ENCODE measurements at places on chromosomes 4 and X.
A peak's percentile ranks its signal among the peaks of the same experiment; 100 is the strongest.

DNA sequence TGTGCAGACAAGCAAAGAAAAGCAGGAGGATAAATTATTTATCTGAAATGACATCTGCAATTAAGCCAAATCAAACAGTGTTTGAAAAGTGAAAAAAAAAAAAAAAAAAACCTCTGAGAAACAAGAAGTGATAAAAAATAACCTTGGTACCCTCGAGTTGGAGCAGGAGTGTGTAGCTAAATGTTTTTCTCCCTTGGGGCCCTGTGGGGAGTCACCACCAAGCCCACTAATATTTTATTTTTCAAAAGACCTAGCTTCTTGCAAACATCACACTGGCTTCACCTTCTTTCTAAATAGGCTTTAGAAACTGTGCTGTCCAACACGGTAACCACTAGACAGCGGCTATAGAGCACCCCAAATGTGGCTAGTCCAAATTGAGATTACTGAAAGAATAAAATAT is 47.7 kb downstream of the SNX25 start:
- no peak for DNase-seq

DNA sequence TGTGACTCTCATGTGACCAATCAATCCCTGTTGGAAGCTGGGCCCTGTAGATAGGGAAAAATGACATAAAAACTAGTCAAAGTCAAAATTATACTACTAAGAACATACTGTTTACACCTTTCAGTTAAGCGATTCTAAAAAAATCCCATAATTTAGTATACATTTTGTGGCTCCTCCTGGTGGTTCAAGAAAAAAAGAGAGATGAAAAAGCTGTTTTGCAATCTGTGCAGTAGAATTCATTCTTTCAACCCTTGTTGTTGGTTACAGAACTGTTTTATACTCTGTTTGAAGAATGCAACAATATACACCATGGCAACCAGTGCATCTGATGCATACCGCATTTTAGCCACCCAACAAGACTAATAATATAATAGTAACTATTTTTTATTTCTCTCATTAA is 66.8 kb upstream of the ANK2 start:
- no peak for DNase-seq

- DNase-seq: no peak
Observed at GRCh38 chr4:36051634-36052033, 192.7 kb downstream of the ARAP2 start.

DNA sequence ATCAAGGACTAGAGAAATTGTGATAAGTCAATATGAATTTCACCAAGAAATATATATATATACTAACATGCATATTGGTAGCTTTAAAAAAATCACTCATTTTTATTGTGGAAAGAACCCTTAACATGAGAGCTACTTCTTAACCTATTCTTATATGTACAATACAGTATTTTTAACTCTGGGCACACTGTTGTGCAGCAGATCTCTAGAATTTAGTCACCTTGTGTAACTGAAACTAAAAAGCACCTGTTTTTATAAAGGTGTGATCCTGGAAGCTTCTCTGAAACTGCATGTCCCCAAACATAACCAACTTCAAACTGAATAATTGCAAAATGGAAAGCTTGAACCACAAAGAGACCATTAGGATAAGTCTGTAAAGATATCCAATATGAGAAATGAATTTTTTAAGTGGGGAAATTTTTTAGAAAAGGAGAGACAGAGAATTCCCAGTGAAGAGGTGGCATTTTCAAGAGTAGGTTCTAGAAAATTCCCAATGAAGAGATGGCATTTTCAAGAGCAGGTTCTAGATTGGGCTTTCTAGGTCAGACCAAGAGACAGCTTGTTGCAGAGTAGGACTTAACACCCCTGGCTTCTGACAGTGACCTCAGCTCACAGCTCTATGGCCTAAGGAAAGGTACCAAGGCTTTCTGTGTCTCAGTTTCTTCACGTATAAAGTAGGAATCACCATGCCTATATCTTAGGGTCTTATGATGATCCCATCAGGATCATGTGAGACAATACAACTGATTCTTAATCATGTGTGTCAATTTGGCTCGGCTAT is 22.0 kb upstream of the PPARGC1A start:
- DNase-seq: no peak

DNA sequence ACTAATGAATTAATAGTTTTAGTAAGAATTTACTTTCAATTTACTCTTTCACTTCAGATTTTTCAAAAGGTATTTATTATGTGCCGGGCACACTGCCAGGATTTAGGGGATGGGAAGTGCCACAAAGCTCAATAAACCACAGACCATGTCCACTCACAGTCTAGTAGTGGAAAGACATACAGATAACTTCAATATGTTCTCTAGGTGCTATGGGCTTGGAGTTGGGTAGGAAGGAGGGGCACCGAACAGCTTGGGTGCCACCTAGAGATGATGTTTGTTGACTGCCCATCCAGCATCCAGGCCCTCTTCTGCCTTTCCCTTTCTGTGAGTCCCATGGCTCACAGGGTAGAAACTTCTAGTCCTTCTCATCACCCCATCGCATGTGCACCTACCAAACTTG is 17.8 kb downstream of the MFAP3L start:
- peak; percentile 15 for DNase-seq

- DNase-seq: no peak
Observed at GRCh38 chrX:114626323-114626722, 42.4 kb downstream of the HTR2C start.

GRCh38 chr4:88660446-88661294 is 37.0 kb downstream of the NAP1L5 start:
- DNase-seq: no peak

DNA sequence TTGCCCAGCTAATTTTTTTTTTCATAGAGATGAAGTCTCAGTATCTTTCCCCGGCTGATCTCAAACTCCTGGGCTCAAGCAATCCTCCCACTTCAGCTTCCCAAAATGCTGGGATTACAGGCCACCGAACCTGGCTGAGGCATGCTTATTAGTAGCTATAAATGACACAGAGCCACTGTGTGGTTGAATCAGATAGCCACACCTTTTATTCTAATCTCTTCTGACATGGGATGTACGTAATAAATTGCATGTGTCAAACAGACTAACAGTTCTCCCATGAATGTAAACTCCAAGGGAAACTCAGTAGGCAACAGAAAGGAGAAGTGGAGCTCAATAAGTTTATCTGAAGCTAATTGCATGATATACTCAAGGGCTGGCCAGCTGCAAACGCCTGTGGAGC is 139.8 kb upstream of the VCX3A start:
- no peak for DNase-seq

- DNase-seq: peak; percentile 71
Observed at GRCh38 chr4:177281351-177281909, 28.2 kb upstream of the NEIL3 start.

- no peak for DNase-seq
Observed at GRCh38 chr4:165583341-165583740, 204.5 kb downstream of the CPE start.

GRCh38 chrX:140836874-140837273 is 127.3 kb downstream of the LINC00632 start:
- no peak for DNase-seq

GRCh38 chrX:45353456-45353855 is 152.8 kb upstream of the DIPK2B start:
- no peak for DNase-seq

- DNase-seq: peak; percentile 31
Observed at GRCh38 chrX:101383679-101384205, 2.2 kb downstream of the BTK start.

GRCh38 chr4:152819026-152819645 is 39.4 kb downstream of the ARFIP1 start:
- DNase-seq: no peak

All from MV-4-11 (cell line).